LHCN-M2 (cell line): ENCODE measurements at places on chromosomes 4 and X. TPM values are rescaled to one million over a fixed set of nuclear protein-coding genes. Genes with fewer than 3 reads are reported as not detected.

DNA sequence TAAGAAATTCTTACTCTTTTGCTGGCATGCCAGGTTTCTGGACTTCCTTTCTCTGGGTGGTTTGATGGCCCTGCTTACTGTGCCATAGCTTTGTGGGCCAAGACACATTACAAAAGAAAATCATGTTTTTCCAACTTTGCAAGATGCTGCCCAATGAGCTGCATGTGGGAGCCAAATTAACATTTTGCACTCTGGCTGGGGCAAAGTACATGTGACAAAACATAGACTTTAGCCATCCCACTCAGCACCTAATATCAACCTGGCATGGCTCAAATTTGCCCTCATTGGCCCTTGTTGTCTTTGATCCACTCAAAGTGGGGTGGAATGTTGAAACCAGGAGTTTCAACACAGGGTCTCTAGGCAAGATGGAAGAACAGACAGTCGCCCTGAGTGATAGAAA, 40.0 kb upstream of the DYNLT3 start:
- no peak for DNase-seq

- no peak for DNase-seq
These were observed 27.5 kb upstream of the PLCXD1 start for GRCh38 chrX:253451-254297.

DNA sequence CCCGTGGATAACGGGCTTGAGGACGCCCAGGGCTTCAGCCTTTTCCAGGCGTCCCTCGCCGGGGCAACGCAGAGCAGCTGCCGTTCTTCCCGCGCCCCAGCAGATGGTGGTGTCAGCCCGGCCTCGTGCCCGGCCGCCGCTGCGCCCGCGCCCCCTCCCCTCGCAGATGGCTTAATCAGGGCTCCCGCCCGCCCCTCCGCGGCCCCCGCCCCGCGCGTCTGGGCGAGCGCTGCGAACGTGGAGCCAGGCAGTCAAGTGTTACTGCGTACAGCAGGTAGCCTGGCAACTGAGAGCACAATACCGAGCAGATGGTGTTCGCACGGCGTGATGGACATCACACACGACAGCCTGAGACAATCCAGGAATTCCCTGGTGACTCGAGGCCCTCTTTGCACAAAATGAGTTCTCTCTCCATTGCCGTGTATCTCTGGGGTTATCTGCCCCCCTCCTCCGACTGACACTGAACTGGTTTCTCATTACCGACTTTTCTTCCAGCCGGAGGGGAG, 69.3 kb downstream of the MGST2 start:
- DNase-seq, result peak; percentile 38

GRCh38 chrX:42943051-42943974, 165.3 kb upstream of the PPP1R2C start:
- no peak for DNase-seq

GRCh38 chrX:13001097-13001496, 26.2 kb downstream of the TMSB4X start:
- DNase-seq, result no peak

DNA sequence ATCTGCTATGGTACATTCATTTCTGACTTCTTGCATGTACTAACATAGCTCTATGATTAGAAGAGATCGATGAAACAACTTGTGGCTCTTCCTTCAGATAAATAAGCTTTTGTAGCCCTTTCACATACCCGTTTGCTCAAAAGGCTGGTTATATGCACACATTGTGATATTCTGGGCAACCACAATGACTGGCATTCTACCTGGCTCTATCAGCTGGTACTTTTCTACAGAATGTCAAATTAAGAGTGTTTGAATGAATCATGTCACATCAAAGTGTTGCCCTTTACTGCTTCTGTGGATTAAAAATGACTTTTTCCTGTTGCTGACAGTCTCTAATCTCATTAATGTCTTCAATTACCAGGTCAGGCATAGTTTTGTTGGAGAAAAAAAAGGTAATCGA, 11.6 kb downstream of the PGRMC1 start:
- DNase-seq, result no peak

Gene P2RY10
- total RNA-seq, result not detected in 2 replicates
